ENCODE measurements at places on chromosomes 6 and 20.

- no peak for DNase-seq
Measured at GRCh38 chr6:130138909-130139242, 83.9 kb downstream of the SAMD3 start.

GRCh38 chr6:118617417-118617816 is 34.0 kb downstream of the CEP85L start:
- no peak for DNase-seq

DNA sequence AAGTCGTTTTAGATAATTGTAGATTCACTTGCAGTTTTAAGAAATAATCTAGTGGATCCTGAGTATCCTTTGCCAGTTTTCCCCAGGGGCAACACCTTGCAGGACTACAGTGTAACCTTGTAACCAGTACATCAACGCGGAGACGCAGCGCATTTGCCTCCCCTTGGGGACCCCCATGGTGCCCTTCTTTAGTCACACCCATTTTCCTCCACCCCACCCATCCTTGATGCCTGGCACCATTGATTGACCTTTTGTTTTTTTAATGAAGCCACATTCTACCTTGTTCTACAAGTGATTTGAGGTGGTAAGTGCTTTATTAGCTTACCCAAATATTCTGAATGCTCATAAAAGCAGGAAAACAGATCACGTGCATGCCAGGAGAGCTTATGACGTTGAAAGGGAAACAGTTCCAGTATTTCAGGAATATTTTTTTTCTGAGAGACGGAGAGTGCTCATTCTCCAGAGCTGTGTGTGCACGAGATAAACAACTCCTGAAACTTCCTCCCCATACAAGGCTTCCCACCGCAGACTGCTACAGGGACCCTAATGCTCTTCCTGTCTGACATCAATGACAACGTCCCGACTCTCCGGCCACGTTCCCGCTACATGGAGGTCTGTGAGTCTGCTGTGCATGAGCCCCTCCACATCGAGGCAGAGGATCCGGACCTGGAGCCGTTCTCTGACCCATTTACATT is 35.7 kb downstream of the CDH26 start:
- DNase-seq, result no peak

DNA sequence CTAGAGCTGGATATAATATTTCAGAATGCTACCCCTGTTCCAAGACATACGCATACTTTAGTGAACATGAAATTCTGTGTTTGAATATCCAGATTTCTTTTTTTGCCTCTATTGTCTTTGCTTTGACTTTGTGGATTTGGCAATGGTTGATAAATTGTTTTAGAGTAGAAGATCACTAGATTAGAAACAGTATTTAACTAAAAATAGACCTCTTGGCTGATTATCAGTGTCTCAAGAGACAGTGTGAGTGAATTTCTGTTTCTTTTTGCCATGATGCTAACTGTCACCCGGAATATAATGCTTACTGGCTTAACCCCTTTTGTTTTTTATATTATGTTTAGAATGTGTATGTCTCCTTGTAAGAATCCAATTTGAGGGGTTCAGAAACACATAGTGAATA is 102.5 kb downstream of the PLCB1 start:
- no peak for DNase-seq

DNA sequence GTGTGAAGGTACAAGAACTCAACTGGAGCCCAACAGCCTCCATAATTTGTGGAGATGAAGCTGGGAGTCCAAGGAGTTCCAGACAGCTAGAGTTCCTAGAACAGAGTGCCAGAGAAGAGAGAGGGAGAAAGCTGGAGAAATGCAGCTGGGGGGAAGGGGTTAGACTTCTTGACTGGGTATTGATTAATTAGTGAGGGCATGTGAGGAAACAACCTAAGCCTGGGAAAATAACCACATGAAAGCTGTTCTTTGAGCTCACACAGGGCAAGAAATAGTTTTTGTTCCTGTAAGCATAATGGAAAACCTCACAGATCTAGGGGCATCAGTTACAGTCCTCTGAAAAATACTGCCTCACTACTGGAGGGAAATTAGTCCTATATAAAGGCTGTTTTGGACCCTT is 230.5 kb upstream of the FKBP1C start:
- no peak for DNase-seq
